ENCODE measurements at places on chromosomes 5 and 9. TPM values are rescaled to one million over a fixed set of nuclear protein-coding genes. Genes with fewer than 3 reads are reported as not detected.

- DNase-seq: no peak
These were observed 53.8 kb upstream of the TSLP start for GRCh38 chr5:111017731-111018130.

Gene SLC25A2
- total RNA-seq: 0.43 TPM

Gene CCNJL
- total RNA-seq: 2.4 TPM

DNA sequence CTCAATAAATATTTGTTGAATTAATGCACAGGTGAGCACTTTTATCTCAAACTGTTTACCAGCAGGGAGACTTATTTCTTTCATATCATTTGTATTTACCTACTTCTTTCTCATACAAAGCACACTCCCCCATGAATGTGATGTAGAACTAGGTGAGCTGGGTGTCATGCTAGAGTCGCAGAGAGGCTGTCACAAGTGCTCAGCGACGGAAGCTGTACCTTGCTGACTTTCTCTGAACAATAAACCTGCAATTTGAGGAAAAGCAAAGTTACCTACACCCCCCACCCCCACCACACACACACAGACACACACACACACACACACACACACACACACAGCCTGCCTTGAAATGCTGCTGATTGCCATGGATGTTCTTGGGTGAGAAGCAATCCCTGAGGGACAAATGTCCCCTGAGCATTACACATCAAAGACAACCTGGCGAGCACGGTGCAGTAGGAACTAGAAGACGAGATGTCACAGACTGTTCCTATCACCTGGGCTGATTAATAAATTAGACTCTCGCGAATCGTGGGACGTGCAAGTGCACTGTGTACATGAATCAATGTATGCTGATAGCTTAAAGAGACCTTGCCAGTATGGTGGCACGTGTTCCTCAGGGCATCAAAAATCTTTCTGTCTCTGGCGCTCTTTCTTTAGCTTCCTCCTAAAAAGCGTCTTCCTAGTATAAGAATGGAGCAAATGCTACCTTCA is 66.1 kb downstream of the BRINP1 start:
- no peak for DNase-seq
